Nucleus accumbens (tissue), 56 donors: ENCODE measurements at places on chromosomes 1 and 21.

DNA sequence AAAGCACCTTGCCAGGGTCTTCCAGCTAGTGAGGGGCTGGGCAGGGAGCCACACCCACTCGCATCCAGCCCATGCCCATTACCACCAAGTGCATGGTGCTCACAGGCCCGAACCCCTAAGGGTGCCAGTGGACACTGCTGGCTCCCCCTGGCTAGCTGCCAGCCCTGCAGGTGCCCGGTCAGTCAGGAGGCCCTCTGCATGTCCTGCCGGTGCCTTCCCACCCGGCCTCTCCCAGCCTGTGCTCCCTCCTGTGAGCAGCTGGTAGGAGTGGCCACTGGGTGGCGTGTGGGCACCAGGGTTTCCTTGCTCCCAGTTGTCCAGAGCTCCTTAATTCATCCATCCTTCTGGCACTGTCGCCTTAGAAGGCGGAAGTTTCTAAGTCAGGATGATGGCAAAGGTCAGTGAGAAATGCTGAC, 33.4 kb downstream of the QSOX1 start:
- peak; percentile 18 for DNase-seq

DNA sequence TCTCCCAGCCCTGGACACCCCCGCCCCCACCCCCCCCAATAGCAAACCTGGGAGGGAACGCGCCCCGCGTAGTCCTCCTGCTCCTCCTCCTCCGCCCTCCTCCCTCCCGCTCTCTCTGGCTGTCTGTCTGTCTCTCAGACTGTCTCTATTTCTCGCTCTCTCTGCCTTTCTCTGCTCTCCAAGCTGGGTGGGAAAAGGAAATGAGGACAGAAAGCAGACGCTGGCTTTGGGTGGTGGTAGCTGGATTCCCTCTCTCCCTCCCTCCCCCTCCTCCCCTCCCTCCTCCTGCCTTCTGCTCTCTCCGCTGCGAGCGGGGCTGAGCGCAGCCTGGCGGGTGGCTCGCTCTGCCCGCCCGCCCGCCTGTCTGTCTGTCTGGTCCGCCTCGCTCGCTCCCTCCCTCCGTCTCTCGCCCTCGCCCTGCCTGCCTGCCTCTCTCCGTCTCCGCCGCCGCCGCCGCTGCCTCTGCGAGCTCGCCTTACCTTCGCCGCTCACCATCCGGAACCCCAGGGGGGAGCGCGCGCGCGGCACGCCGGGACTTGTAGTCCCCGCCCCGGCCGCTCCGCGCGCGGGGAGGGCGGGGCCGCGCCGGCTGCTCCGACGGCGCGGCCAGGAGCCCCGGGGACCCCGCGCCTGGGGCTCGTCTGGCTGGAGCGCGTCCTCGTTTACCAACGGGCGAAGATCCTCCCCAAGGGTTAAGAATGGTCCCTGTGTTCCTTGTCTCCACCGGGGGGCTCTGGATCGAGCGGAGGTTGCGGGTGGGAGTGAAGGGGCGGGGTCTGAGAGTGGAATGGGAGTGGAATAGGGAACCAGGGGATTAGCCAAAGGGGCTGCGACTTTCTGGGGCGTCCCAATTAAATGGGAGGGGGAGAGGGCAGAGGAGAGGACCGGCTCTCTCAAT, at the start of gene AHDC1:
AHDC1 (minus strand) TSS at position 464 of the 898 bp plus-strand sequence. CDS start 52,029 bp downstream, outside the sequence.
- peak; percentile 91 for DNase-seq

DNA sequence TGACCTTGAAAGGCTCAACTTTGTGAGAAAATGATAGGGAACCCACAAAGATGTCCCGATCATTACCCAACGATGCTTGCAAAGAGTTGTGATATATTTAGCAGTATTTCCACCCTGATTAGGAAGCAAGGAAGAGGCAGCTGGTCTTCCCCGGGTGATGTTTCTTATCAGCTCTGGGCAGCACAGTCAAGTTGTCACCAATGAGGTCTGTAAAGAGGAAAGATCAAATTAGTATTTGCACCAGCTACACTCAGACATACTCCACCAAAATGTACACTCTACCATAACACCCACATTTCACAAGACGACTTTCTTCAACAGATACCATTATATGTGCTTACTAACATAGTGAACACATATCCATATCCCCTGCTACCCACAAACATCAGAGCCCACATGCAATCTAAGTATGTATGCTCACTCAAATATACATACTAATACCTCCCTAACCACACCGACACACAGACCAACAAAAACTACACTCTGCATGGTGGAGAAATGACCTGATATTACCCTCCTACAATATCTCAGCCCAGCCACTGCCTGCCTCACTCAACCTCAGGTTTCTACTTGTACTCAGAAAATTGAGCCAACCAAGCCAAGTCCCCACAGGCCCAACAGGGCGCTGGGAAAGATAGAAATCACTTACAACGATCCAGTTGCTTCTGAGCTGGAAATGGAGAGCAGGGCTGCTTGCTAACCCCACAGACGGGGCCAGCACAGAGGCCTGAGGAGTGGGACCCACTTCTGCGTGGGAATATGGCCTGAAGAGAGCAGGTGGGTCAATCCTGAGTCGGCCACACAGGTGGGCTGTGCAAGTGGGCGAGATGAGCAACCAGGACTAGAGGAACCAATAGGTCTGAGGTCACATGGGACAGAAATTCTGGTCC, 4.6 kb upstream of the BTG2 start:
- DNase-seq = no peak

DNA sequence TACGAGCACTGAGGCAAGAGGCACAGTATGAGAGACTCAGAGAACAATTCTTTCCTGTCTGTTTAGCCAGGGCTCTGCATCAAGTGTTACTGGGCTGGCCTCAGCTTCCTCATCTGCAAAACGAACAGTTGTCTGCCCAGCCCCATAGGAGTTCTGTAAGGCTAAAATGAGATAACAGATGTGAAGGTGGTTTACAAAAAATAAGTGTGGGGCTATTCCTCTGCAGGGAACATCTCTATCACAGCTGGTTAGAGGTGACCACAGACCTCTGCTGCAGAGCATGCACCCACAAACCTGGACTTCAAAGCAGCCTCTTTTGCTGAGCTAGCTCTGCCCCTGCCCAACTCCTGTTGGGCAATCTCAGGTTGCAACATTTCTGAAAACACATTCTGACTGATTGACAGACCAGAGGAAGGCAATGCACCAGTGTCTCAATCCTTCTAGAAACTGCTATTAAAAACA, 10.5 kb upstream of the OLIG1 start:
- DNase-seq = no peak

- no peak for DNase-seq
Measured at GRCh38 chr1:46219551-46220520, 16.7 kb downstream of the LURAP1 start.

- no peak for DNase-seq
Measured at GRCh38 chr1:148308832-148309458, 156.9 kb upstream of the NBPF11 start.

GRCh38 chr1:87403061-87403820, 74.6 kb downstream of the LMO4 start:
- DNase-seq = no peak

GRCh38 chr1:182687361-182687760, 3.0 kb upstream of the RGS8 start:
- DNase-seq = no peak

GRCh38 chr21:45615145-45615711, 28.3 kb upstream of the PCBP3 start:
- DNase-seq = no peak

DNA sequence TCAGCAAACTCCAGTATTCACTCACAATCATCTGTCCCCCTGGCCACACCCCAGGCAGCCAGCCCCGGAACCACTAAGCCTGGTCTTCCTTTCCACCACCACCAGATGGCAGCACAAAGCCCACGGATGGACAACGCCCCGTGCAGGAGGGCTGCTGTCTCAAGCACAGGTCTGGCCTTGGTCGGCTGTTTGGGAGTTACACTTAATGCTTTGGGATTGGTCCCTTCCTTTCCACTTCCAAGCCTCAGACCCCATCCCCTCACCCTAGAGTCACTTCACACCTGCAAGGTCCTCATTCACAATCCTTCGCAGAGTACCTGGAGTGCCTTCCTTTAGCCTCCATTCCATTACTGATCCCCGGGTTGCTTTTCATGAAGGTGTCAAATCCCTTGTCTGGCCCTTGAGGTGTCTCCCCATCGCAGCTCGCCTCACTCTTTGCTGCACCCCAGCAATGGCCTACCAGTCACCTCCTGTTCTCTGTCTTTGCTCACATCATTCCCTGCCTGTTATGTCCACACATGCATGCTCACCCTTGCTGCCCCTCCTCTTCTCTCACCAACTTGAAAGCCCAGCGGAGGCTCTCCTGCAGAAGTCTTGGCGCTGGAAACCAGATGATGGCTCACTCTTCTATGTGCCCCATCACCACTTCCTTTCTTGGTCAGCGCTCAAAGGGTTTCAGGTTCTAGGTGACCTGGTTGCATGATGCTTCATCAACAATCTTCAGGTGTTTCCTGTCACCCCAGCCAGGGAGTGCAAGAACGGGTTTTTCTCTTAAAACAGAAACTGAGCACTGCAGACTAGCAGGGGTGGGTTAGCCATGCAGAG, 24.9 kb upstream of the KCNA2 start:
- DNase-seq = peak; percentile 35

GRCh38 chr1:215875712-215876111, 308.6 kb downstream of the KCTD3 start:
- no peak for DNase-seq

DNA sequence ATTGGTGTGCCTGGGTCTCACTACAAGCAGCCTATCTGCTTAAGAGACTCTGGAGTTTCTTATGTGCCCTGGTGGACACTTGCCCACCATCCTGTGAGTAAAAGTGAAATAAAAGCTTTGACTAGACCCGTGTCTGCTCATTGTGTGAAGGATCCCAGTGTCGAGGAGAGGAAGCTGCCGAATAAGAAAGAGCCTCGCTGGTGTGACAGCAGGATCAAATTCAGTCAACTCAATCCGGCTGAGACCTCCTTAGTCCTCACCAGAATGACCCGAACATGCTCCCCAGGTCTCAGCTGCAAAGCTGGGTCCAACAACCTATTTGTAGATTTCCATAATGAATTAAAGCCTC, 14.8 kb downstream of the CD2 start:
- DNase-seq = no peak

DNA sequence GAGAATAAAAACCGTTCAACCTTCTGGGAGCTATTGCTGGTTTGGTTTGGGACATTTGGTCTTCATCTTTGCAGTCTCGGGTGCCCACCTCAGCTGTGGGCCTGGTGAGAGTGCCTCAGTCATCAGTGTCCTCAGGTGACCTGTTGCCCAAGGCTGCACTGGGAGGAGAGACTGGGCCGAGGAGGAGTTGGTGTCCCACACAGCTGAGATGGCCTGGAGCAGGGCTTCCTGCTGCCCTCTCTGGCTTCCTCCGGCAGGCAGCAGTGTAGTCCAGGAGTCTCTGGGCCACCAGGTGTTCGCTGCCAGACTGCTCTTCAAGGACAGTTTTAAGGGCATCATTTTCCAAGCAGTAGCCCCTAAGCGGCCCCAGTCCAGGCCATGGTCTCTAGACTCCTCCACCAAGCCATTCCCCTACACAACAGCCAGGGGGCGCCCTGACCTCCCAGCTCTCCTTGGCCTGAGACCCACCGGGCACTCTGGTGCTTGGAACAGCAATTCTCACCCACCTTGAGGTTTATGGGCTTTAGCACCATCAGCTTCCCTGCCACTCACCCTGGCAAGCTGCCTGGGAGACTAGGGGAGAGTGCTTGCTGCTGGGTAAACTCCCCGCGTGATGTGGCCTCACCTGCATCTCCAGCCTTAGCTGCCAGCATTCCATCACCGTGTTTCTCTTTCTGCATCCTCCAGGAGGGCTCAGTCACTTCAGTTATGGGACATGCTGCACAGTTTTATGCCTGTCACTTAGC, 9.1 kb upstream of the SYTL1 start:
- DNase-seq = no peak
